EH (cell line): ENCODE measurements at places on chromosomes 11 and 22.

GRCh38 chr22:19974268-19974861 is 32.7 kb upstream of the TXNRD2 start:
- DNase-seq: peak; percentile 68

- peak; percentile 19 for DNase-seq
Observed at GRCh38 chr11:78216571-78217287, 28.0 kb downstream of the USP35 start.

DNA sequence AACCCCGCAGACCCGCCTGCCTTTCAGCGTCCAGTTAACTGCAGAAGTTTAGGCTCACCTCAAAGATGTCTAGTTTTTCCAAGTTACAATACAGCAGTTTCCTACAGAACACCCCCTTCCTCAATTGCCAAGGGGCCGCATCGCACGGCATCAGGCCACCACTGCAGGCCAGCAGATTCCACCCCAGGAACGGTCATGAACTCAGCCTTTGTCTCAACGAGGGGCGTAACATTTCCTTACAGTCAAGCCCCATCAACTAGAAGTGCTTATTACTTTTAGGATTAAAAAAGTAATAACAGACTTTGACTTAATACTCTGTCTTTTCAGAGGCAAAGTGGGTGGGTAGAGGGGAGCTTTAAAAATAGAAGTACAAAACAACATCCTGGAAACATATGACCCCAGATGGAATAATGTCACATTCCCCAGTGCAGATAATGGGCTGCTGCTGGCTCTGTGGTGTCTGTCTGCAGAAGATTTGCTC is 36.3 kb downstream of the PPP2R1B start:
- DNase-seq: peak; percentile 45

DNA sequence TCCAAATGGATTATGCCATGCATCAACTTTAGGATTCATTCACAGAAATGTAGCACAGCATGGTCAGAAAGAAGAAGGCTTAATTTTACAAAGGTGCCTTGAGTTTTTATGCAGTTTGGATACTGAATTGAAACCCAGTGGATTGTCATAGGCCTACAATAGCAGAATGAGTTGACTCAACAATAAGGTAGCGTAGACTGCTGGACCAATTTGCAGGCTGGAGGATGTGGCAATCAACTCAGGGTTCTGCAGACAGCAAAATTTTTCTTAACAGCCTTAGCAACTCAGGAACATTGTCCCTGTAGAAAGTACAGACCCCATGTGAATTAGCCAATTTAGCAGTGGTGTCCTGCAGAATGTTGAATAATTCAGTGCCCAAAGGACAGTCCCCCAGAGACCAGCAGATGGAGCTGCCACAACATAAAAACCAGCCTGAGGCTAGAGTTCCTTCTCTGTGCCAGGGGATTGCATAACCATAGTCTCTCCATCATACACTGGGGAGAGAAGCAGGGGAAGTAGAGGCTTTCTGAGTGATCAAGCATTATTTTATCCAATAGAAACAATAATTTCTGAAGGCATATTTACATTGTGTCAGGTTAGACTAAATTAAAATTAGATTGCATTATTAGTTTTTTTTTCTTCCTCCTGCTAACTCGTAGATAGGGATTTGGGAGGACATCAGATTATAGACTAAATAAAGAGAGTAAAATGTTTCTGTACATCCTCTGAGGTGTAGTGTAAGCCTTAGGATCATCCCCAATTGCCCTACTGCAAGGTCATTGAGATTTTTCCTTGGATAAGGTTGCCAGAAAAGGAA is 20.3 kb upstream of the MRPL17 start:
- peak; percentile 85 for DNase-seq

DNA sequence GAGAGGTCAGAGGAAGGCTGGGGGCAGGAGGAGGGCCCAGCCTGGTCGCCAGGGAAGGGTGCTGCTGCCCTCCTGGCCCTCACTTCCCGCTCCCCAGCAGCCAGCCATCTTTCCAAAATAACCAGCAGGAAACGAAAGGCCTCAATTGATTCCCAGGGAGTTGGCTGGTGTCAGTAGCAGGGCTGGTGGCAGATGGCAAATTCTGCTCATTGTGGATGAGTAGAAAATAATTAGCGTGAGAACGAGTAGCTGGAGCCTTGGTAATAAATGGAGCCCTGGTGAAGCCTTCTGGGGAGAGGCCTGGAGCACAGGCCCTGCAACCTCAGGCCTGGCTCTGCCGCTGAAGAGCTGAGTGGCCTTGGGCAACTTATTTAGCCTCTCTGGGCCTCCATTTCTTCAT is 31.3 kb downstream of the DAGLA start:
- DNase-seq: no peak

DNA sequence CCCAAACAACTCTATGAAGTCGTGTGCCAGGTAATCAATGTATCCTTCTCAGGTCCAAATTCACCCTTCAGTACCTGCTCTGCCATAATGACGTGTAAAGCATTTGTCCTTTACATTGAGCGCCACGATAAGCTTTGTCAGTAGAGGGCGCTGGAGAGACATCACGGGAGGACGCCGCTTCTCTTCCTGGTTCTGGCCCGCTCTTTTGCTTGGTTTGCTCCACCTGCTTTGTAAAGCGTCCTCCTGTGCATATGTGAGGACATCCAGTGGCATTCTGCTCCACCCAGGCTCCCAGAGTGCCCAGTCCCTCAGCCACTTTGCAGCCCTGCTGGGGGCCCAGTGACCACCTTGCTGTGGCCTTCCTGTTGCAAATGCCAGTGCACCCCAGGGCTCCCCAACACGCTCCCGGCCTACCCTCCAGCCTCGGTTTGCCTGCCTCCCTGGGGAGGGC is 61.1 kb downstream of the WT1 start:
- peak; percentile 7 for DNase-seq

DNA sequence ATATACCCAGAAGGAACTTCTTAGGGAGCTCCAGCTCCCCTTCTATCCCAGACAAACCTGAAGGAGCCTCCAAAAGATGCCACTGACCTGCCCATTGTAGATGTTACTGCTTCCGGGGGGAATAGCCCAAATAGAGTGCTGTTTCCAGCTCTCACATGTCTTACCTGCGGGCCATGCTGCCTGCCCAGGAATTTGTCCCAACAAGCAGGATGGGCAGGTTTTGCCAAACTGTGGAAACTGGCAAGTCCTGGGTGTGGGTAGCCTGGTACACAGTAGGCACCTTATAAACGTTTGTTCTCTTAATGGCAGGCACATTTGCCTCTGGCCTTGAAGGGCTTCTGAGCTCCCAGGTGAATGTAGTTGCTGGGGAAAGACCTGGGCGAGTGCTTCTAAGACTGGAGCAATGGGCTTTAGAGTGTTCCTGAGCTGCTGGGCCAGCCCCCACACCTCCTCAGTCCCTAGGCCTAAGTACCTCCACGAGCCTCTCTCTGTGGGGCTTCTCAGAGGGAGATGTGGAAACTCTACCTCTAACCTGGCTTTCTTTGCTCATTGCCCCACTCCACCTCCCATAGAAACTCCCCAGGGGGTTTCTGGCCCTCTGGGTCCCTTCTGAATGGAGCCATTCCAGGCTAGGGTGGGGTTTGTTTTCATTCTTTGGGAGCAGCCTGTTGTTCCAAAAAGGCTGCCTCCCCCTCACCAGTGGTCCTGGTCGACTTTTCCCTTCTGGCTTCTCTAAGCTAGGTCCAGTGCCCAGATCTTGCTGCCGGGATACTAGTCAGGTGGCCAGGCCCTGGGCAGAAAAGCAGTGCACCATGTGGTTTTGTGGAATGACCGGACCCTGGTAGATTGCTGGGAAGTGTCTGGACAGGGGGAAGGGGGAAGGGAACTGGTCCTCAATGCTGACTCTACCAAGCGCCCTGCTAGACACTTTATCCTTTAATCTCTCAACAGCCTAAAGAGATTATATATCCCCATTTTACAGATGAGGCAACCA is 37.2 kb downstream of the LIMK2 start:
- peak; percentile 33 for DNase-seq

- no peak for DNase-seq
Observed at GRCh38 chr11:45921561-45922424, 663 bp upstream of the LARGE2 start.
